G401 (cell line): ENCODE measurements at places on chromosomes 12 and 14.

DNA sequence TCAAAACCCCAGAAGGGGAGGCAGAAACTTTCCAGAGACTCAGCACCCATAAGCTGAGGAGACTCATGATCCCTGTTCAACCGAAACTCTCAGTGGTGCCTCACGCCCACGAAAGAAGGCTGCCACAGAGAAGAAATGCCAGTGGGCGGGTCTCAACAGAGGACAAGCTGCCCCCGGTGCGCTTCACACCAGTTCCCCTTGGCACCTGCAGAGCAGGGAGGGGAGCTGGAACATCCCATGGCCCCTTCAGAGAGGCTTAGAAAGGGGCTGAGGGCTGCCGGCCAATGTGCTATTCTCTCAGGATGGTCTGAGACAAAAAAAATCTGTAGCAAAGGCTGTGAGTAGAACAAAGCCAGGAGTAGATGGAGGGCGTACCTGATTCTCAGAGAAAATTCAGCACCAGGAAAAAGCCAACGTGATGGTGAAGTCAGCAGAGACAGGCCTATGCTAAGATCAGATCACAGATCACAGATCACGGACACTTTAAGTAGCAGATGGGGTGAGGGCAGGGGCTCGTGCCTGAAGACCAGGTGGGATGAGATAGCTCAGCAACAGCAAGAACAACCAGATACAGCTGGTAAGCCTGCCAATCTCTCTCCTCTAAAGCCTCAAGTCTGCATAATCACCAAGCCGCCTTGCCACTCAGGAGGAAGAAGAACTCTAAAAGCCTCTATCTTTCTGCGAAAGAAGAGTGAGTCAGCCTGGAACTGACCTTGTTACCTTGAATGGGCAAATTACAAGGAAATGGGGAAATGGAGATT, 206.4 kb upstream of the GRIP1 start:
- DNase-seq, result no peak

DNA sequence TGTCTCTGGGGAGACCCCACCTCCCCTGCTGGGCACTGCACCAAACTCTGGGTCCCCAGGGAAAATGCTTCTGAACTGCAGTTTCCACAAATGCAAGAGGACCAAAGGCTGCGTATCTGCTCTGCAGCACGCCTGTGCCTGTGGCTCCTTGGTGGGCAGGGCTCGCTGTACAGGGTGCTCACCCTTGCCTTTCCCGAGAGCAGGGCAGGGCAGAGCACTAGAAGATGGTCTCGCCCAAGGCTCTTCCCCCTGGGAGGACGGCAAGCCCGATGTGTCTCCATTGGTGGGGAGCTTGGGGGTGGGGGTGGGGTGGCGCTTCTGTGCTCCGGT, 175.3 kb upstream of the RTL1 start:
- DNase-seq, result no peak

- DNase-seq, result no peak
Observed at GRCh38 chr12:102234599-102234998, 37.0 kb upstream of the PMCH start.

- DNase-seq, result no peak
Observed at GRCh38 chr12:79058342-79058741, 193.8 kb downstream of the SYT1 start.

DNA sequence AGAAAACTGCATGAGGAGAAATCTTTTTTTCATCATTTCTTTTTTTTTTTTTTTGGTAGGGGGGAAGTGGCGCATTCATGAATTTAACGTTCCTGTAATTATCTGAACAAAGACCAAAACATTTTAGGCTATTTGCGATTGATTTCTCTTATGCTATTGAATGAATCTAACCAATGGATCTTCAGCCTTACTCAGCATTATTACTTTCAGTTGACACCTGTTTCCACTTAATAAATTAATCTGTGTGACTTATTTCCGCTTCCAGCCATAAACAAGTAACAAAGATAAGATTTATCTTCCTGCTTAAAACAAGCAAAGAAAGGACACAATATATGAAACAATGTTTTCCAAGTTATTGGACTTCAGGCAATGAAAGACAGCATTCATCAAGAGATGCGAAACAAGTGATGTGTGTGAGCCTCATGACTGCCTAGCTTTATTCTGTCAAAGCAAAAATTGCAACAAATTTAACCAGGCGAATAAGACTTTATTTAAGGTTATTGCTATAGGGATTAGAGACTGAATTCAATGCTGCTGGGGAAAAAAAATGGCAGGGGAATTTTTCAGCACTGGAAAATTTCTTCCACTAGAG, 1026.9 kb downstream of the LRFN5 start:
- no peak for DNase-seq

GRCh38 chr12:116416166-116416565, 138.7 kb upstream of the MED13L start:
- DNase-seq, result peak; percentile 21

GRCh38 chr14:42428996-42429395, 822.3 kb downstream of the LRFN5 start:
- DNase-seq, result no peak

- no peak for DNase-seq
Observed at GRCh38 chr12:14988035-14988434, 15.2 kb downstream of the PDE6H start.

DNA sequence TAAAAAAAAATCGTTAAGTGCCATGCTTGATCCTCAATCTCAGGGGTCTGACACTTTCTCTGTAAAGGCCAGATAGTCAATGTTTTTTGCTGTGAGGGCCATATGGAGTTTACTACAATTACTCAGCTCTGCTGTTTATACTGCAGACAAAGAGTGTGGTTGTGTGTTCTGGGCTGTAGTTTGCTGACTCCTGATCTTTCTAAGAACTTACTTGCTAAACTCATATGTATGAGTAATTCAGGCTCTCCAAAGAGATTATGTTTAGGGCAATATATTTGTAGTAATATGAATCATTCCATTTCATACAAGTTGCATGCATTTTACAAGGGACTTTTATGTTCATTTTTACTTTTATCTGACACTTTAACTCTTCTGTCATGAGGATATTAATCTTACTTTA, 188.2 kb downstream of the TMTC2 start:
- no peak for DNase-seq

DNA sequence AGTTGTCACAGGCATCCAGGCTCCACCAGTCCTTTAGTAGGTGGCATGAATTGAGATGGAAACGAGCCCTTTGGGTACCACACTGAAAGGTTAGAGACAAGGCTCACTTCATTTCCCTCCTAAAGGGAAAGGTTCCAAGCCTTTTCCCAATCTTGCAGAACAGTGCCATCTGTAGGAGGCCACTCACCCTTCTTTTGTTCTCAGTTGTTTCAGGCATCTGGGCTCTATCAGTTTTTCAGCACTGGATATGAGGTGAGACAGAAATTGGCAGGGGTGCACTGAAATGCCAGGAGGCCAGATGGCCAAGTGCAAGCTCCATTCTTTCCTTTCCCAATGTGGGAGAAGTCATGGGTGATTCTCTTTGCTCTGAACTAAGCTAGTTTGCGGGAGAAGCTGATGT, 15.2 kb downstream of the FBXO33 start:
- DNase-seq, result no peak

DNA sequence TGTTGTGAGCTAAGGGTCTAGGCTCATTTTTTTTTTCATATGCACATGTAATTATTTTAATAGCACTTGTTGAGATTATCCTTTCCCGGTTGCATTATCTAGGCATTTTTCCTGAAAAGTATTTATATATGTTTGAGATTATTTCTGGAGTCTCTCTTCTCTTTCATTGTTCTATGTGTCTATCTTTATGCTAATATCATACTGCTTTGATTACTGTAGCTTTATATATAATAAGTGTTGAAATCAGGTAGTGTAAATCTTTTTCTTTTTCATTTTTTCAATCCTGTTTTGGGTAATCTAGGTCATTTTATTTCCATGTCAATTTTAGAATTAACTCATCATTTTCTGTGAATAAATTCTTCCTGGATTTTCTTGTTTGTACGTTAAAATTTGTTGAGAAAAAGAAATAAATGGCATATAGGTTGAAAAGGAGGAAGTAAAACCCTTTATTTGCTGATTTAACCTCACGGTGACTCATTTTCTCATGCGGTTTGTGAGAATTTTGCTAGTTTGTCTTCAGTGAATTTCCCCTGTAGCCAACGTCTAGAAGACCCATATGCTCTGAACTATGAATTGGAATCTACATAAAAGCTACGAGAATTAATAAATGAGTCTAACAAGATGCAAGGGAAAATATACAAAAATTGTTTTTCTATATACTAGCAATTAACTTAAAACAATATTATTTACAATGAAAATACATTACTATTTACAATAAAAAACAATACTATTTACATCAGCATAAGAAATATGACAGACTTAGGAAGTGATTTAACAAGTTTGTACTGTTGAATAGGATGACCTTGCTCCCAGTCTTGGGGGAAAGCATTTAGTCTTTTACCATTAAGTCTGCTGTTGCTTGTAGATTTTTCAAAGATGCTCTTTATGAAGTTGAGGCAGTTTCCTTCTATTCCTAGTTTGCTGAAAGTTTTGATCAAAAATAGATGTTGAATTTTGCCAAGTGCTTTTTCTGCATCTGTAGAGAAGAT, 105.0 kb downstream of the SNAPC1 start:
- DNase-seq, result no peak

- DNase-seq, result no peak
Observed at GRCh38 chr12:10001171-10001776, 2.4 kb upstream of the CLEC1B start.

GRCh38 chr12:89067421-89068187, 284.7 kb downstream of the DUSP6 start:
- DNase-seq, result no peak
